ENCODE measurements at places on chromosomes 1 and 21.

GRCh38 chr1:229819091-229819490 is 193.0 kb downstream of the URB2 start:
- DNase-seq: no peak

- DNase-seq: no peak
Measured at GRCh38 chr1:220012259-220012658, 34.0 kb downstream of the EPRS1 start.

DNA sequence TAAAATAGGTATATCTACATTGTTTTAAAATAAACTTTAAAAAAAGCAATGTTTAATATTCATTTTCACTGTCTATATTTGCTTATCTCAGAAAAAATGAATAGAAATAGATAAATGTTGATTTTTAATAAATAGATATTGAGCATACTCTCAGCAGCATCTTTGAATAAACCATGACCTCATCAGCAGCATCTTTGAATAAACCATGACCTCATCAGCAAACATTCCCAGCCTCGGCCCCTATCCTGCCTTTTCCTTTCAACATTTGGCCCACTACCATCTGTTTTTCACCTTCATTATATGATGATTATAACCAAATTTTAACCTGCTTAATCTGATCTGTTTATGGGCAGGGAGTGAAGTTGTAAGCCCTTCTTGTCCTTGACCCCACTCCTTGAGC is 148.7 kb upstream of the SAMSN1 start:
- no peak for DNase-seq

GRCh38 chr1:154406572-154406879 is 1.4 kb downstream of the IL6R start:
- no peak for DNase-seq

GRCh38 chr1:101509370-101509769 is 272.6 kb downstream of the S1PR1 start:
- DNase-seq: no peak

GRCh38 chr1:194233069-194233468 is 1046.7 kb upstream of the B3GALT2 start:
- DNase-seq: no peak

DNA sequence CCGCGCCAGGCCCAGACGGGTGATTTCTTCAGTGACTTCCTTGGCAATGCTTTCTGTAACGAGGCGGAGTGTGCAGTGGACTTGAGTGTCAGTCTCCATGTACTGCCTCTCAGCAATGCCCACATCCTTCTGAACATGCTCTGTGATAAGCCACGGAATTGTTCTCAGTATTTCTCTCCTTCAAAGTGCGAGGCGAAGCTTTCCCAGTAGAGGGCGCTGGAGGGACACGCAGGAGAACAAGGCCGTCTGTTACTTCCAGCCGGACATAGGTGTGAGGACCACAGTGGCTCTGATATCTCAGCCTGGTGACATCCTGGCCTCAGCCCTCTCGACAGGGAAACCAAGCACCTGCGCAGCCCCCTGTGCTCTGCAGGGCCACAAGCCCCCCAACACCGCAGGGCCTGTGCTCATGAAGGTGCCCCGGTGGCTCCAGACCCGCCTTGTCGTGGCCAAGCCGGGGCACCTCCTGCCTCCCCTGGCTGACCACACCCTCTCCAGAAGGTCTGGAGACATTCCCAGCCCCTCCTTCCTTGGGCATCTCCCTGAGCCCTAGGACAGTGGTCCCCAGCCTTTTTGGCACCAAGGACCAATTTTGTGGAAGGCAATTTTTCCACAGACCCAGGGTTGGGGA is 46.1 kb upstream of the BACE2 start:
- DNase-seq: peak; percentile 22
